ENCODE measurements at places on chromosomes 4 and X.

- DNase-seq, result no peak
Observed at GRCh38 chrX:107731831-107732502, 43.6 kb downstream of the TSC22D3 start.

DNA sequence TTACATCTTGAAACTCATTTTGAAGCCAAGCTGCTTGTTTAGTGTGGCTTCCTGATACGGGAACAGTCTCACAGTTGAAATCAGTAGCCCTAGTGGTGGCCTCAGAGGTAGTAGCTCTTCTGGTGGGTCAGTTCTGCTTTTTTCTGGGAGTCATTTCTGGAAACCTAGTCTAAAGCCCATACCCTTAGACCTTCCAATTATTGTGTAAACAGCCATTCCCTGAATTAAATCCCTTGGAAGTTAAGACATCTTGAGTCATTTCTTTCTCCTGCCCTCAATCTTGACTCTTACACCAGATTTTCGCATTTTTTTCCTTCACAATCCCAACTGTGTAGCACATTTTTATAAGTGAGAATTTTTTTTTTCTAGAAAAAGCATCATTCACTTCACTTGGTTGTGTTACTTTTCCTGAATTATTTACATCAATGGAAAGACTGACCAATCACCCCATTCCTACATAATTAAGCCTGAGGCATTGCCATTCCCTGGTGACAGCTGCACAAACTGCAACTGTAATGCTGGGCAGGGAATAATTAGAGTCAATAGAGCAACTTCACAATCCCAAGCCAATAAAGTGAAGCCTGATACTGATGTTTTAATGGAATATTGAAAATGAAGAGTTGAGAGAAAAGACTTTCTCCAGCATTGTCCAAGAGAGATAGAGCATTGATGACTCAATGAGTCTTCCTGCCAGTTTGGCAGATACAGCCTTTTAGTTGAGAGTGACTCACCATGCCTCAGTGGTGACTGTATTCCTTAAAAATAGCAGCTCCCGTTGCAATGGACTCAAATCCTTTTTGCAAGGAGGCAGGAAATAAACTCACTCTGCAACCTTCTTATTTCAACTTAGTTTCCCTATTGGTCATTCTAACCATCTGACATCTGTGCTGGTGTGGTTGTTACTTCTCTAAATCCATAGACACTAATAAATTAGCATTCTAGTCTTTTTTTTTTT, 13.0 kb upstream of the SEPSECS start:
- DNase-seq, result no peak

GRCh38 chr4:174669270-174669669, 147.0 kb upstream of the HPGD start:
- DNase-seq, result no peak

- no peak for DNase-seq
Observed at GRCh38 chrX:148371291-148371690, 129.1 kb upstream of the AFF2 start.

DNA sequence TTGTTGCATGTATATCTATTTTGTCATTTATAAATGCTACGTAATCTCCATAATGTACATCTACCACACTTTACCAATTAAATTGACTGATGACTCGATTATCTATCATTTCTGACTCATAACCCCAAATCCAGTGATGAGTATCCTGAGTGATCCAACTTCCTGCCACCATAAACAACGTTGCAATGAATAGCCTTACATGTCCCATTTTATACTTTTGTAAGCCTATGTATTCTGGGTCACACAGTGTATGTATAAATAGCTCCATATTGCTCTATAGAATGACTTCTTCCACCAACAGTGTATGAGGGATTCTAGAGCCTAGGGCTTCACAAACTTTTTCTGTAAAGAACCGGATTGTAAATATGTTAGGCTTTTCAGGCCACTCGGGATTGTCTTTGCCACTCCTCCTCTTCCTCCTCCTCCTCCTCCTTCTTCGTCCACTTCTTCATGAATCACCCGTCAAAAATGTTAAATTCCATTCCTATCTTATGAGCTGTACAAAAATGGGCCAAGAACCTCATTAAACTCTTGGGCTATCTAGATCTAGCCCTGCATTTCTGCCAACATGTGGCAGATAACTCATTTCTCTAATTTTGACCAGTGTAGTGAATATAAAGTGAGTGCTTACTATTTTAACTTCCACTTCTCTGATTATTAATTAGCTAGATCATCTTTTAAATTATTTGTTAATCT, 672.2 kb upstream of the AMOT start:
- DNase-seq, result no peak

- DNase-seq, result no peak
Observed at GRCh38 chrX:21662761-21663160, 4.6 kb upstream of the KLHL34 start.

DNA sequence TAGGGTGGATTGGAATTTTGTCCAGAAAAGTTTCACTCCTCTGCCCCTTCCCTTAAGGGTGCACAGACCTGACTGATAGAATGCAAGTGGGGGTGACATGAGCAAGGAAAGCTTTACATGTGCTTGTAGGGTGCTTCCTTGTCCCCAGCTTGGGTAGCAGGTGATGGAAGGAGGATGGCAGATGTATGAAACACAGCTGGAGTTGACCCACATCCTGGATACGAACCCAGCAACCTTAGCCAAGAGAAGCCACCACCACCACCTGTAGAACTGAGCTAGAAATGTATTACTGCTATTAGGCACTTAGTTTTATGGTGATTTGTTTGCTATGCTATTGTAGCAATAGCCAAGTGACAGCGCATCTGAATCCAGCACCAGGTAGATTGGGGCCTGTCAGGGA, 227.4 kb downstream of the HS3ST1 start:
- DNase-seq, result no peak
